ENCODE measurements at places on chromosomes 5 and 9.

GRCh38 chr5:72302171-72302570 lies 17.9 kb downstream of the MRPS27 start:
- no peak for DNase-seq

DNA sequence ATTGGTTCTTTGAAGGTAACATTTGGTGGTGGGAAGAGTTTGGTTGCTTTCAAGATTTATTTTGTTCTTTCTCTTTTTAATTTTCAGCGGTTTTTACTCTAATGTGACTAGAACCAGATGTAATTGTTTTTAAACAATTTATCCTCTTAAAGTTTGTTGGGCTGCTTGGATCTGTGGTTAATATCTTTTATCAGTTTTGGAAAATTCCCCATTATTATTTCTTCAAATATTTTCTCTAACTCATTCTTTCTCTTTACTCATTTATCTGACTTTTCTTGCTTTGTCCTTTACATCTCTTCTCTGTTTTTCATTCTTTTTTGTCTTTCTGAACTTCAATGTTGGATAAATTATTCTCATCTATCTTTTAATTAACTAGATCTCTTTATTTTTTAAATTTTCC lies 29.9 kb downstream of the FCHO2 start:
- no peak for DNase-seq

GRCh38 chr5:72041654-72042053 lies 65.6 kb upstream of the MAP1B start:
- DNase-seq = no peak

- no peak for DNase-seq
Measured at GRCh38 chr5:9373571-9373970, 172.3 kb downstream of the SEMA5A start.

DNA sequence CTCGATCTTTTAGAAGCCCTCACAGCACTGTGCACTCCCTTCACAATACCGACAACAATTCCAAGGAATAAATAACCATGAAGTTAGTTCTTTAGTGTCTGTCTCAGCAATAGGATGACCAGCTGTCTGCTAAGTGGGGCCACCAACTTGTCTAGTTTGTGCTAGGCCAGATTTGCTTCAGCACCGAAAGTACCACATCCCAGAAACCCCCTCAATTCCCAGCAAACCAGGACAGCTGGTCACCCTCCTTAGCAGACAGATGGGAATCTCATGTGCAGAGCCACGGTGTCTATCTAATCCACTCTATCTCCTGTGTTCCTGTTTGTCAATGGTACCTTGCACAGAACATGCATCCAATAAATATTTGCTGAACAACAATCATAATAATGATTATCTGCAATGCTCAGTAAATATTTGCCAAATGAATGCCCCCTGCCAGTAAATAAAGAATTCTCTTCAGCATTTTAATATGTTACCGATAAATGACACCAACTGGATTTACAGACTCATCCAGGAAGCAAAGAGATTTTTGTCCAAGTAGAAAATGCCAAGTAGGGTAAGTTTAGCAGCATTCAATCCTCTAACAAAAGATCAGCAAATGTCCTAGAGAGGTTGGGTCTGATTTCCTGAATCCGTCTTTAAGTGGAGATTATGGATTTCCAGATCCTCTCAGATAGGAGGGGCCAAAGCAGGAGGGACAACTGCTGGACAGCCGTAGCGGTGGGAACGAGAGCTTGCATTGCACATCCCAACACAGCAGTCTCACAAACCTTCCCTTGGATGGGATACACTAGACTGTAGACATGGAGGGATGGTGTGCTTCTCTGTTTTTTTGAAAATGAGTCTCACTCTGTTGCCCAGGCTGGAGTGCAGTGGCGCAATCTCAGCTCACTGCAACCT lies 51.9 kb upstream of the ANKRD33B start:
- no peak for DNase-seq

DNA sequence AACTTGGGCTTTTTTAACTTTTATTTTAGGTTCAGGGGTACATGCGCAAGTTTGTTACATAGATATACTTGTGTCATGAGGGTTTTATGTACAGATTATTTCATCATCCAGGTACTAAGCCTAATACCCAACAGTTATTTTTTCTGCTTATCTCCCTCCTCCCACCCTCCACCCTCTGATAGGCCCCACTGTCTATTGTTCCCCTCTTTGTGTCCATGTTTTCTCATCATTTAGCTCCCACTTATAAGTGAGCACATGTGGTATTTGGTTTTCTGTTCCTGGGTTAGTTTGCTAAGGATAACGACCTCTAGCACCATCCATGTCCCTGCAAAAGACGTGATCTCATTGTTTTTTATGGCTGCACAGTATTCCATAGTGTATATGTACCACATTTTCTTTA lies 172.1 kb downstream of the SNCAIP start:
- DNase-seq = no peak

- no peak for DNase-seq
Measured at GRCh38 chr5:177169271-177169670, 35.7 kb downstream of the NSD1 start.

DNA sequence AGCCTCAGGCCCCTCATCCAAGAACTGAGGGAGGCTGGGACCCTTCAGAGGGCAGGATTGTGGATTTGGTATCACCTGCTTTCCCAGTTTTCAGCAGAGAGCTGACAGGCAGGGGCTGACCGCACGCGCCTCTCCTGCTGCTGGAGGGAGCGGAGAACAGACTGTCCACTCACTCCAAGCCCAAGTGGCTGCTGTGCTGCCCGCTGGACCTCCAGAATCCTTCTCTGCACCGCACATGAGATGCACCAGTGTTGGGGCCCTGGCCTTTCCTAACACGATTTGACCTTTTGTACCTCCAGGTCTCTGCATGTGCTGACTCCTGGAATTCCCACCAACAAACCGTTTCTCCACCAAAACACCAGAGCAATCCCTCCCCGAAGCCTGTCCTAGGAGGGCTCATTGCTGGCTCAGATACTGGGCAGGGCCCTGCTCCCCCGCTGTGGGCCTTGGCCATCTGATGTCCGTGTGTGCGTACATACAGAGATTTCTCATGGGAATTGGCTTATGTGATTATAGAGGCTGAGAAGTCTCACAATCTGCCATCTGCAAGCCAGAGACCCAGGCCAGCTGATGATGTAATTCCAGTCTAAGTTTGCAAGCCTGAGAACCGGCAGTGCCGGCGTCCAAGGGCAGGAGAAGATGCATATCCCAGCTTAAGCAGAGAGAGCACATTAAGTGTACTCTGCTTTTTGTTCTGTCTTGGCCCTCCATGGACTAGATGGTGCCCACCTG lies 141.7 kb downstream of the GADD45G start:
- no peak for DNase-seq

Data from T-helper 17 cell (primary cell).